ENCODE measurements at places on chromosomes 1 and 21.
A peak's percentile ranks its signal among the peaks of the same experiment; 100 is the strongest.

DNA sequence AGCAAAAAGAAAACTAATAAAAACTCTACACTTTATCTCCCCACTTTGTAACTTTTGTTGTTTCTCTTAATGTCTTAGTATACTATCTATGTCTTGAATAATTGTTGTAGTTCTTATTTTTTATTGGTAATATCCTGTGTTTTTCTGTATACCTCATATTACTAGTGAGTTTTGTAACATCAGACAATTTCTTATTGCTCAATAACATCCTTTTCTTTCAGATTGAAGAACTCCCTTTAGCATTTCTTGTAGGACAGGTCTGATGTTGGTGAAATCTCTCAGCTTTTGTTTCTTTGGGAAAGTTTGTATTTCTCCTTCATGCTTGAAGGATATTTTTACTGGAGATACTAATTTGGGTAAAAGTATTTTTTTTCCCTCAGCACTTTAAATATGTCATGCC is 79.8 kb upstream of the LRRC8B start:
- DNase-seq = no peak

- peak; percentile 85 for DNase-seq
Measured at GRCh38 chr21:25960402-25960801, 210.2 kb downstream of the APP start.

DNA sequence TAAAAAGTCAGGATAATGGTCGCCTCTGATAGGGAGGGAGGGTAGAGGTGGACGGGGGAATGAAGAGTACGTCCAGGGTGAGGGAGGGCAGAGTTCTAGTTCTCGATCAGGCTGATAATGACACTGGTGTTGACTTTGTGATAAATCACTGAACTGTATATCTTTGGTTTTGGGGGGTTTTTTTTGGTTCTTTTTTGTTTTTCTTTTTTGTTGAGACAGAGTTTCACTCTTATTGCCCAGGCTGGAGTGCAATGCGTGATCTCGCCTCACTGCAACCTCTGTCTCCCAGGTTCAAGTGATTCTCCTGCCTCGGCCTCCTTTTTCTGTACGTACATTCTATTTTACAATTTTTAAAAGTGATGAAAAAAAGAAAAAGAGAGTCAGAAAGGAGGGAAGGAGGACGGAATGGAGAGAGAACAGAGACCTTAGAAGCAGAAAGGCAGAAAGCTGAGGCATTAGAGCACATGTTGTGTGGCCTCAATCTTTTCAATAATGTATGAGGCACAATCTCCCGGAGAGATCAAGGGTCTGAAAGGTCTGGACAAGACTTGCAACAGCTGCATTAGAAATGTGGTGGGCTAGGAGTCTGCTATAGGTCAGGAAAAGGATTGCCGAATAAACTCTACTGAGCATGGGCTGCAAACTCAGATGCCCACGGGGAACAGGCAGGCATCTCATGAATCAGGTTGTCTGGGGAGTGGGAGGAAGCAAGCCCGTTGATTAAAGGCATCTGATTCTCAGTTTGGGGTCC is 174.8 kb downstream of the TOMM20 start:
- no peak for DNase-seq

GRCh38 chr1:151346082-151346768 is 827 bp downstream of the RFX5 start:
- peak; percentile 17 for DNase-seq

GRCh38 chr1:48823168-48823567 is 46.5 kb upstream of the BEND5 start:
- DNase-seq = no peak

GRCh38 chr1:214445831-214446614 is 105.4 kb downstream of the PTPN14 start:
- DNase-seq = peak; percentile 53

GRCh38 chr1:235075048-235075776 is 53.4 kb downstream of the TOMM20 start:
- DNase-seq = peak; percentile 58

- DNase-seq = no peak
Measured at GRCh38 chr1:210942513-210942912, 191.4 kb downstream of the KCNH1 start.

GRCh38 chr1:237812061-237812460 is 78.7 kb downstream of the ZP4 start:
- no peak for DNase-seq

- DNase-seq = no peak
Measured at GRCh38 chr1:53554592-53555305, 95.5 kb downstream of the DMRTB1 start.

GRCh38 chr1:41874903-41875411 is 43.8 kb downstream of the HIVEP3 start:
- no peak for DNase-seq

- no peak for DNase-seq
Measured at GRCh38 chr1:77543822-77544448, 138.5 kb downstream of the ZZZ3 start.

DNA sequence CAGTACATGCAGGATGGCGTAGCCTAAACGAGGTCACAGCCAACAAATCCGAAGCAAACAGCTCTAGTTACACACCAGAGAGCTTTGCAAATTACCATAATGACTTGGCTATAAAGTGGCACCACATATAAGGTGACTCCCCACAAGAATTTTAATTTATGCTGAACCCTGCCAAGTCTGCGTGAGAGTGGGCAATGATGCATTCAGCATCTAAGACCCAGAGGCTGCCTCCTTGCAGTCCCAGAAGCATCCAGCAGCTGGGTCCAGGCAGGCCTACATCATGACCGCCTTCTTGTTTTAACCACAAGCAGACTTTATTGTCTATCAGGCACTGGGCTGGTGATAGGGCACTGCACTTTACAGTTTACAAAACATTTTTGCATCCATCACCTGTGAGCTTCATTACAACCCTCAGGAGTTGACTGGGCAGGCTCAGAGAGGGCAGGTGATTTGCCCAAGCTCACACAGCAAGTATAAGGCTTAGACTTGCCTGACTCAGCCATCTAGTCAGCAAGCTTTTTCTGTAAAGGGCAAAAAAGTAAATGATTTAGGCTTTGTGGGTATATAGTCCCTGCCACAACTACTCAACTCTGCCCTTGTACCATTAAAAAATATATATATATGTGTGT is 134.6 kb downstream of the GLIS1 start:
- DNase-seq = no peak

GRCh38 chr1:92004129-92004528 is 25.7 kb upstream of the EPHX4 start:
- DNase-seq = no peak

GRCh38 chr1:63155437-63155836 is 166.9 kb upstream of the FOXD3 start:
- no peak for DNase-seq

DNA sequence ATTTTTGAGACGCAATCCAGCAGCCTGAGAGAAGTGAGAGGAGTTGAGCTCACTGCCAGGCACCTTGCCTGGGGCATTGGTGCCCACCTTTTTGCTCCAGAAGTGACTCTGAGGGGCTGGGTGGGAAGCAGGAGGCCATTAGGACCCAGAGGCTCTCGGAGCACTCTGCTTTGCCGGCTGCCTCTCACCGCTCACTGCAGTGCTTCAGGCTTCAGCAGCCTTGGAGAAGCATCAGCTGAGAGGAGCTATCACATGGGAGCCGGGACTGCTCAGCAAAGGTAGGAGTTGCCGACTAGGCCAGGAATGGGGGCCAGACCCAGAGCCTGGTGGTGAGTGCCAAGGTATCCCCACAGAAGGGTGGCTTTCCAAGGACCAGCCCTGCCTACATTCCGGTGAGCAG is at the start of gene GPR61:
Gene GPR61, plus strand, starts transcription at position 197 of the 400 bp plus-strand sequence. CDS start 3,151 bp downstream, outside the sequence.
- DNase-seq = no peak

- peak; percentile 26 for DNase-seq
Measured at GRCh38 chr1:163174524-163175437, 27.9 kb downstream of the RGS5 start.

- DNase-seq = no peak
Measured at GRCh38 chr1:156680056-156680455, 2.8 kb upstream of the NES start.

DNA sequence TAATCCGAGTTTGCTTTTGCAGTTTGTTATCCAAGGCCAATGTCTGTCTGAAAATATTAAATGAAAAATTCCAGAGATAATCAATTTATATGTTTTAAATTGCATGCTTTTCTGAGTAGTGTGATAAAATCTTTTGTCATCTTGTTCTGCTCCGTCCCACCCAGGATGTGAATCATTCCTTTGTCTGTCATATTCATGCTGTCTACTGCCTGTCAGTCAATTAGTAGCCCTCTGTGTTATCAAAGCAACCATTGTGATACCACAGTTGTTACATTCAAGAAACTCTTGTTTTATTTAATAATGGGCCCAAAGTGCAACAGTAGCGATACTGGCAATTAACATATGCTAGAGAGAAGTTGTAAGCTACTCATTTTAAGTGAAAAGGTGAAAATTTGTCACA is 819.3 kb downstream of the BRINP3 start:
- no peak for DNase-seq

GRCh38 chr1:7407980-7408770 is 362.9 kb upstream of the VAMP3 start:
- DNase-seq = no peak

DNA sequence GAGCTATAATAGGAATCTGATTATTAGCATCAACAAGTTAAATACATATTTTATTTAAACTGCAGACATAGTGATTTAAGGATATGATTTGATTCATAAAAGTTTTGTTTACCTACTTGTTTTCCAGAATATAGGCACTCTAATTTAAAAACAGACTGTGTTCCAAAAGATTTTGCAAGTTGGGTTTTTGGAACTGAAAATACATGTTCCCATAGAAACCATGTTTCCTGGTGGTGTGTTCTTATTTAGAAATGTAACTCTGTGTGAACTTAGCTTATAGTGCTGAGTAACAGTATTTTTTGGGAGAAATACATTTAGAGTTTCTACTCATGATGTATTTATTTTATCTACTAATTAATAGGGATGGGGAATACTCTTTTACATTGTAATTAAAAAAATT is 21.8 kb downstream of the USP25 start:
- no peak for DNase-seq

- no peak for DNase-seq
Measured at GRCh38 chr1:170068923-170069322, 5.6 kb downstream of the KIFAP3 start.

DNA sequence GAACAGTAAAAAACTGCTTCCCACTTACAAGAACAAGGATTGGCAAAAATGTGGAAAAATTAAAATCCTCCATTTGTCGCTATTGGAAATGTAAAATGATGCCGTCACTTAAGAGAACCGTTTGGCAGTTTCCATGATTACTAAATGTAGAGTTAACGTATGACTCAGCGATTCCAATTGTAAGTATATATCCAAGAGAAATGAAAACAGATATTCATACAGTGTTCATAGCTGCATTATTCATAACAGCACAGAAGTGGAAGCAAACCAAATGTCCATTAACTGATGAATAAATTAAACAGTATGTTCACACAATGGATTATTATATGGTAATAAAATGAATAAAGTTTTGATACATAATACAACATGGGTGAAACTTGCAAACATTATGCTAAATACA is 971.0 kb downstream of the AMY1C start:
- DNase-seq = no peak

DNA sequence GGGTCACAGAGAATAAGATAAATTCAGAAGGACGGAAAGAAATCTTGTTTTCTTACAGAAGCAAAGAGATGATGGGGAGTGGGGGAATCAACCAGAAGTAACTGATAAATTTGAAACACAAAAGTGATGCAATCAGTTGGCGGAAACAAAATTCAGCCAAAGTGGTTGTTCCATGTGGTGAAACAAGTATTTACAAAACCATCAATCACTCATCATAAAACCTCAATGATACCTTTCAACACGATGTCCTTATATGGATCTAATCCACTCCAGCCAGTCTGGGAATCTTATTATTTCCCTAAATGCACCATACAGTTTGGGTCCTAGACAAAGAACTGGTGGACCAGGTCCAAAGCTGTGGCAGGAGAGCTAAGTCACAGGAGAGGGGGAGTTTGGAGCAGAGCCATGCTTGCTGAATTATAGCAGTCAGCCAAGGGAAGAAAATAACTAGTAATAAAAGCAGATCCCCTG is 303.8 kb upstream of the LRRC7 start:
- DNase-seq = no peak

- DNase-seq = no peak
Measured at GRCh38 chr1:236168716-236169429, 26.5 kb downstream of the GPR137B start.

GRCh38 chr1:245465666-245466065 is 310.9 kb downstream of the KIF26B start:
- DNase-seq = no peak

DNA sequence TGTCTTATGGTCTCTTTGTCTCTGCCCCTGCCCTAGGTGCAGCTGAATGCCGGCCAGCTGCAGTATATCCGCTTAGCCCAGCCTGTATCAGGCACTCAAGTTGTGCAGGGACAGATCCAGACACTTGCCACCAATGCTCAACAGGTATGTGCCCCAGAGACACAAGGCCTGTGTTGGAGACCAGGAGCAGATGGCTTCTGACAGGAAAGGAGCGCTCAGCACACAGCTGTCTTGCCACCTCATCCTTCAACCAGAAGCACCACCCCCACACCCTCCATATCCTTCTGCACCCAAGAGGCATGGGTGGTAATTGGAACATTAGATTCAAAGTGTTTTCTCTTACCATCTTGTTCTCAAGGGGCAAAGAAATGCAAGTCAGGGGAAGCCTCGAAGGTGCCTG is 17.0 kb upstream of the KCNQ4 start:
- DNase-seq = no peak

GRCh38 chr1:222370081-222370912 is 177.6 kb downstream of the HHIPL2 start:
- no peak for DNase-seq

DNA sequence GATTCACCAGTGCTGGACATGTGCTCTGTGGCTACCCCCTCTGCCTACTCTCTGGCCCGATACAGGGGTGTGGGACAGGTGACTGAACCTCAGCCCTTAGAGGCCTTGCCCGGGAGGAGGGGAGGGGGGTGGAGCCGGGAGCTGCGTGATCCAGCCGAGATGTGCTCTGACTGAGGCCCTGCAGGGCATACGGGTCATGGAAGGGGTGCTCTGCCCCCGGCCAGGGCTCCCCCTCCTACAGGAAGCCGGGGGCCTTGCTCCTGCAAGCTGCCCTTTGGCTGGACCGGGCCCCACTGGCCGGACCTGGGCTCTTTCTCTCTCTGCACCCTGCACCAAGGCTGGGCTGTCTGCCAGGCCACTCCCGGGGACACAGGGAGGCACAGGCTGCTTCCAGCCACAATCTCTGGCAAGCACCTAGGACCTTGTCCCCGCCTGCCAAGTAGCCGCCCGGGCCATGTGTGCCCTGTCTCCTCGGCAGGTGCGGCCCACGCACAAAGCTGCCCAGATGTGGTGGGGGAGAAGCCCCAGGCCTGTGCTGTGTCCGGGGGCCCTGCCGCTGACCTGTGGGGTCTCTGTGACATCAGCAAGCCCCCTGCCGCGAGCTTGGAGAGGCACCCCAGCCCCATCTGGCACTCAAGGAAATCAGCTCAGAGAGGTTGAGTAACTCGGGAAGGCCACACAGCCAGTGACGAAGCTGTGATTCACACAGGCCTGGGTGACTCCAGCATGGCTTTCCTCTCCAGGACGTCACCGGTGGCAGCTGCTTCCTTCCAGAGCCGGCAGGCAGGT is 1.5 kb downstream of the SCNN1D start:
- no peak for DNase-seq

GRCh38 chr21:14617040-14617393 is 70.9 kb upstream of the SAMSN1 start:
- no peak for DNase-seq
